ENCODE measurements at places on chromosomes 7 and 10.

DNA sequence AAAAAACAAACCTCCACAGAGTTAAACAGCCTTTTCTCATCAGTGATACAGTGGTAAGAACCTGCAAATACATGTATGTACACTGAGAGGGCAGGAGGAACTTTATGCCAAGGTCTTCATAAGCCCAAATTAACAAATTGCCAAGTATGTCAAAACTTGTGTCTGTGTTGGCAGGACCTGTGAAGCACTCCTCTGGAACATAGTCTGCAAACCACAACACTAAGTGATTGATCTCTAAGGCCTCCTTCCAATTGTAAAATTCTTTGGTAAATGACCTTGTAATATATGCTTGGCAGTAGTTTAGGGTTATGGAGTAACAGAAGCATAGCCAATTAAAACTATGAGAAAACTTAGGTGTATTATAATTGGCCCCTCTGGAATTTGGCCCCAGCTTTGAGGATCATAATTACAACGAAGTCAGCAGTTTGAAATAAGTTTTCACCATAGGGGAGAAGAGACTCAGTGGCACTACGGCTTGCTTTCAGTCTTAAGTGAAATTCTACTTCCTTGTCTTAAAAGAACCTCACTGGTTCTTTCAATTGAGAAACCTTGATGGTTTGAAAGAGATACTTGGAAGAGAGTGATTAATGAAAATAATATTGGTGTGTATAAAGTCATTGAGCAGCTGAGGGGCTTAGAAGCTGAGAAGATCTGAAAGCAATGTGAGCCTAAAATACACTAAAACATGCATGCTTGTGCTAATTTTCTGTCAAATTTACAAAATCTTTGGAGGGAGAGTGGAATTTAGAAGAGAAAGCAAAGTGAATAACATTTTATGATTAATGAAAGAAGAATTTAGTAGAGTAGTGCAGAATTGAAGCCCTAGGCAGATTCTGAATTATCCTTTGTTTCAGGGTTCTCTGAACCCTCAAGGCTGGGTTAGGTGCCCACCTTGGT, 57.6 kb downstream of the CNNM2 start:
- DNase-seq: no peak

GRCh38 chr7:50463035-50463434, 12.9 kb upstream of the FIGNL1 start:
- DNase-seq: no peak

GRCh38 chr10:48681740-48682139, 2.9 kb upstream of the WDFY4 start:
- no peak for DNase-seq

DNA sequence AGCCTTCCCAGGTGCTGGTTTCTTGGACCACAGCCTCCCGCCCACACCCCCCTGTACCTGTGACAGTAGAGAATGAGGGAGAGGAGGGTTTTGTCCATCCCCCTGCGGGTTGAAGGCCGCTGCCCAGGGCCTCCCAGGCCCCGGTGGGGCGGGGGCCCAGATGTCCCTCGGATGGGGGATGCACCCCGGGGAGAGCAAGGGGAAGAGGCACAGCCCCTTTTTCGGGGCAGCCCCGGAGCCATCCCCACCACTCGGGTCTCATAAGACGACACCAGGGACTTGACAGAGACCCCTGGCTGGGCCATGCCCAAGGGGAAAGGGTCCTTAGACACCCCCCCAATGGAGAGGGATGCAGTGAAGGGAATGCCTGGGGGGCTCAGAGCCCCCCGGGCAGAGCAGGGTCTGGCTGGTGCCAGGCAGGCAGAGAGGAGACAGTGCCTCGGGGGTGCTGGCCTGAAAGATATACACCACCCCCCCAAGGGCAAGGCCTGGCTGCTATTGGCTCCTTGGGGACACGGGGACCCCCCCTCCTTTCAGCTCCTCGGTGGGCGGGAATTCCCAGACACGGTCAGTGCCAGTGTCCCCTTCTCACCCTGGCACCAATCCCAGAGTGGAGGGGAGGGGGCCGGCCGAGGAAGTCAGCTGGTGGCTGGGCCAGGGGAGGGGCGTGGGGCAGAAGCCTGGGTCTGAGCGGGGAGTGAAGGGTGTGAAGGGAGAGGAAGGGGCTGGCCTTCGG, 3.7 kb upstream of the SPACDR start:
- DNase-seq: no peak

DNA sequence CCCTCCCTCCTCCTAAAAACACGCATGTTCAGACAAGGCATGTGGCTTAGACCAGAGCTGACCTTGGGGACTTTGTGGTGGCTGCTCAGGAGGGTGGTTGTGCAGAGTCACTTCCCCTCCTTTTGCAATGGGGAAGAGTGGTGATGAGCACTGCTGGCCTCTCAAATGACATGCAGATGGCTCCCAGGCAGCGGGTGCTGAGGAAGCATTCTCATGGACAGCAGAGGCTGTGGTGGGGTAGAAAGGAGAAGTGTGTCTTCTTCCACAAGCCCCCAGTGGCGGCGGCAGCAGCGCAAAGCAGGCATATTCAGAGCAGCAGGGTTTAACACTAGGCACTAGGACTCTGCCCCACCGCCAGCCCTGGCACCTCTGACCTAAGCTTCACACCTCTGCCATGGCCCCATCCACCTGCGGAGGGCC, 105.9 kb upstream of the ANLN start:
- DNase-seq: peak; percentile 81

DNA sequence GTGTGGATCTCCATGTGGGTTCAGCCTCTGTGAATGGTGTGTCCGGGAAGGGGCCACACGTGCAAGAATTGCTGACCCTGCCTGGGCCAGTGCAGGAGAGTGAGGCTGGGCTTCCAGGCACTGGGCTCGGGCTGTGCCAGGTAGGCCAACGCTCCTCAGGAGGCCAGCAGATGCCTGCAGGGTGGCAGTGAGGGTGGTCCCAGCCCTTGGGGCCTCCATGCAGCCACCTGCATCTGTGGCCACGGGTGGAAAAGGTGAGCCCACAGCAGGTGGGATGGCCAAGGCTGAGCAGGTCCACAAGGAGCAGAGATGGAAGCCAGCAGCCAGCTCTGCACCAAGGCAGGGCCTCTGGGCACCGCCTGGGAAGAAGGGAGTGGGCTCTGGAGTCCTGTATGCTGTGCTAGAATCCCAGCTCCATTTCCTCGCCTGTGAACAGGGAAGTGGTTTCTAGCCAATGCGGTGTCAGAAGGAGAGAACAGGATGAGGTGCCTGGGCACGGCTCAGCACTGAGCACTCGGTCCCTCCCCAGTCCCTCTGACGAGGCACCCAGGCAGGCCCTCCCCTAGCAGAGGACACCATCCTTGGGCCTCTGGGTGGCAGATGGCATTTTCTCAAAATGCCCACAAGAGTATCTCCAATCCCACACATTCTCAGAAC, 31.1 kb upstream of the RET start:
- DNase-seq: no peak

DNA sequence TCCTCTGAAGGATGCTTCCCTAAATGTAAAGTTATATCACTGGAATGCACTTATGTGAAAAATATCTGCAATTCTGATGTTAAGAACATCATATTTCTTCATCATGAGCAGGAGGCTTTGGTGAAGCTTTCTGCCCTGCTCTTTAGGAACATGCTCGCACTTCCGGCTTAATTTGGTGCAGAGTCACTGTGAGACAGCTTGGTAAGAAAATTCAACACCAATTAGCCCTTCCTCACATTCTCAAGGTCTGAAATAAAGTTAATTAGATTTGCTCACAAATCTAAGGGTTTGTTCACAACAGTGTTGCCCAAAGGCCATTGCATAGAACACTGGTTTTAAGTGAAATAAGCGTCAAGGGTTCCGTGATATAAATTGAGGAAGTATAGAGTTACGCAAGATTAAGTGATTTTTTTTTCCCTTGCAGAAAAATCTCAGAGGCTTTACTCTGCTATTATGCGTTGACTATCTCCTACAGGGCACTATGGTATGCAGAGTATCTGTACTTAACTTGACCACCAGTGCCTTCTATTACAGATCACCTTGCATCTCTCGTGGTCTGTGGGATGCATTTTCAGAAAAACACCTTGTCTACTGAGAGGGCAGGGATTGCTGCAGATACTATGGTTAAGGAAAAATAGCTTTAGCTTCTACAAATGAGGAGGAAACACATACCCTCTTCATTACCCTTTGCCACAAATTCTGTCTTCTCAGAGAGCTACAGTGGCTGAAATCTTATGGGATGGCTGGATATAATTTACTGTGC, 953.9 kb downstream of the TYW1 start:
- DNase-seq: no peak

DNA sequence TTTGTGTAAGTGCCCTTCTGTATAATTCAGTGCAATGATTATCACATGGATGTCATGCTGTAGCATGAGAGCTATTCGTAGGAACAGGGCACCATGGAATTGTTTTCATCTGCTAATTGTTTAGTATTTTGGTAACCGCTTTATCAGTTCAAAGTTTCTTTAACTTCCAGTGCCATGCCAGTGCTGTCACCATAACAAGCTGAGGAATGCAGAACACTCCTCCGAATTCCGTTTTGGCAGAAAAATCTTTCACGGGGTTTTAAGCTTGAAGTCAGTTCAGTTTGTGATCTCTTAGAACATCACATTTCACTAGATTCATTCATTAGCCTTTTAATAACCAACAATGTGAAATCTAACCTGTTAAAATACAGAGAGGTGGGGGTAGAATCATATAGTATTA, 117.2 kb upstream of the SEMA3C start:
- DNase-seq: no peak

DNA sequence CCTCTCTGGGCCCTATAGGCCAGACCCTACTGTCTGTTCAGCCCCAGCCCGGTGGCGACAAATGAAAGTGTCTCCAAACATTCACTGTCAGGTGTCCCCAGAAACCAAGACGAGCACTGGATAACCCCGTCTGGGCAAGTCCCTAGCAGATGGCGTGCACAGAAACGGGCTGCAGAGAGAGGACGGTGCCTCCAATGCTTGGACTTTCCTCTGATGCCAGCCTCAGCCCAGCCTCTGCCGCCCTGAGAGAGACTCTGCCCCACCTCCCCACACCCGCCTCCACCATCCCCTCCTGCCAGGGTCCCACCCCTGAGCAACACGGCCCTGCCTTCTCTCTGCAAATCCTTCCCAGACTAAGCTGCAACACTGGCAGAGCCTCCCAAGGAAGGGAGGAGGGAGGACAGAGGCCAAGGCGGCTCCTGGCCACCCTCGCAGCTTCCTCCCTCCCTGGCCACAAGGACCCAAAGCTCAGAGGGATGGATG, 7.4 kb upstream of the LFNG start:
- peak; percentile 39 for DNase-seq

DNA sequence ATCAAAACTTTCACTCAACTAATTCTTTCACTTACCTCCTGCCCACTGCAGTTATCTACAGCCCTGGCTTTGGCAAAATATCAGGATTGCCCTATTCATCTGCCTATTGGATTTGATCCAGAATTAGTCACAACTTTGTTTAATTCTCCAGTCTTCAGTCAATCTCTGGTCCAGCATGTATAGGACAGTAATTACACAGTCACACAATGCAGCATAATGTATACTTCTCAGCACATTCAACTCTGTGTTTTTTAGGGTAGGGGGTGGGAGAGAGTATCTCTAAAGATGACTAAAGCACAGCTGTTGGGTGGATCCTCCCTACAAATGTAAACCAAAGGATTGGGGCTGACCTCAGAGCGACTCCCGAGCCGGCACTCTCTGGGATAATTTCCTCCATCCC, 17.7 kb upstream of the NRP1 start:
- DNase-seq: no peak
